ENCODE measurements at places on chromosomes 4 and X.

DNA sequence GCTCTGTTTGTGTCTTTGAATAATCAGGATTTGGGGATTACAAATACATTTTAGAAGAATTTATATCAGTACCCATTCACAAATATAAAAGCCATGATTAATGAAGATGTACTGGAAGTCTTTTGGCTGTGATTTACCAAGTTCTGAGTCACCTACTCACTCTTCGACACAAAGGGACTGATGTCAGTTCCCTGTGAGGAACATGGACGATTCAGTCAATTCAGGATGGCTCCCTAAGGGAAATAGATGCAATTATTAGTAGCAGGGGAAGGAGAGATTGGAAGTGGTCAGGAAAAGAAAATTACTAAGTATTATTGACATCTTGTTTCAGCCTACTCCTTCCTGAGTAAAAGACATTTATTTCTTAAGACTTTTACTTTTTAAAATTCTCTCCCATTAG lies 550.7 kb upstream of the SLIT2 start:
- DNase-seq, result no peak

DNA sequence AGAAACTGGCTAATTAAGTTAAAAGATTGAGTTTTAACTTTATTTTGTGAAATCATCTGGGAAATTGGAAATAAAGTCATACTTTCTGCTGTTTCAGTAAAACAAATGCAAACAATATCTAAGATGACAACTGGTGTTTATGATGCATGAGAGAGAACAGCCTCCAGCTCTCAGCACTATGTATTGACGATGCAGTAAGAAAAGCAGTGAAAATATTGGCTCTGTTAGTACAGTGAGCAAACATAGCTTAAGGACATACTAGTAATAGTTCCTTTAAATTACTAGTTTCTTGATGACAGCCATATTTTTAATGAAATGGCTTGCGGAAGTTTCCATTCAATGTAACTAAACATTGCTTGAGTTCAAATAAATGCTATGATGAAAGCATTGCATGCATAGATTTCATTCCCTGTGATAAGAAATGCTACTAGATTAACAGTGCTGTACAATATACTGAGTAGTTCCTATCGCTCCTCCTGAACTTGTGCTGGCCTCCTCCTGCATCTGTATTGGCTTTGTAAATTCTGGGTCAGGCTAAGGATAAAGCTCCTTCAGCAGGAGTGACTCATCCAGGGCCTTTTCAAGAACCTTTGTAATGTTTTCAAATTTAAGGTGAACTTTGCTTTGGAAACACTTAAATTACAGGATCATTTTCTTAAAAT lies 11.6 kb downstream of the ARHGAP24 start:
- DNase-seq, result no peak

DNA sequence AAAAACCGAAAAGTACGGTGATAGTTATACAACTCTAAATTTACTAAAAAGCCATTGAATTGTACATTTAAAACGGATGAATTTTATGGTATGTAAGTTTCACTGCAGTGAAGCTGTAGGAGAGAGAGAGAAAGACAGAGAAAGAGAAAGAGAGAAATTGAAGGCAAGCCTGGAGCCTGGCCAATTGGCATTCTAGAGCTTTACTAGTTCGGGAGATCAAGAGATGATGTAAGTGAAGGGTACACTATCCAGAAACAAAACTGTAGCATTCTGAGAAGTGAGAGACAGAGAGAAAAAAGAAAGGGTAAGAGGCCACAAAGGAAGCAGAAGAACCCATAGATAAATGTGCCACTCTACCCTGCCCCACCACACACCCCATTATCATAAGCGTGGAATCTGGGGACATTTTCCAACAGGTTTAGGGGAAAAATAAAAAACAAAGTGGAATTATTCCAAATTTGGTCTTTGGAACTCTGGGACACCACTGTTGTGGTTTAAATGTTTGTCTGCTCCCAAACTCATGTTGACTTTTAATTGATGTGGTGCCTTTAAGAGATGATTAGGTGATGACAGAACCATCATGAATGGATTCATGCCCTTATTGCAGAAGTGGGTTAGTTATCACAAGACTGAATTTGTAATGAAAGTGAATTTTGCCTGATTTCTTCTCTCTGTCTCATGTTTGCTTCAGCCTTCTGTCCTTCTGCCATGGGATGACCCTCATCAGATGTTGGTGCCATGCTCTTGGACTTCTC lies 123.0 kb upstream of the PLS3 start:
- DNase-seq, result no peak

GRCh38 chrX:153216926-153217325 lies 37.8 kb downstream of the MAGEA1 start:
- no peak for DNase-seq

DNA sequence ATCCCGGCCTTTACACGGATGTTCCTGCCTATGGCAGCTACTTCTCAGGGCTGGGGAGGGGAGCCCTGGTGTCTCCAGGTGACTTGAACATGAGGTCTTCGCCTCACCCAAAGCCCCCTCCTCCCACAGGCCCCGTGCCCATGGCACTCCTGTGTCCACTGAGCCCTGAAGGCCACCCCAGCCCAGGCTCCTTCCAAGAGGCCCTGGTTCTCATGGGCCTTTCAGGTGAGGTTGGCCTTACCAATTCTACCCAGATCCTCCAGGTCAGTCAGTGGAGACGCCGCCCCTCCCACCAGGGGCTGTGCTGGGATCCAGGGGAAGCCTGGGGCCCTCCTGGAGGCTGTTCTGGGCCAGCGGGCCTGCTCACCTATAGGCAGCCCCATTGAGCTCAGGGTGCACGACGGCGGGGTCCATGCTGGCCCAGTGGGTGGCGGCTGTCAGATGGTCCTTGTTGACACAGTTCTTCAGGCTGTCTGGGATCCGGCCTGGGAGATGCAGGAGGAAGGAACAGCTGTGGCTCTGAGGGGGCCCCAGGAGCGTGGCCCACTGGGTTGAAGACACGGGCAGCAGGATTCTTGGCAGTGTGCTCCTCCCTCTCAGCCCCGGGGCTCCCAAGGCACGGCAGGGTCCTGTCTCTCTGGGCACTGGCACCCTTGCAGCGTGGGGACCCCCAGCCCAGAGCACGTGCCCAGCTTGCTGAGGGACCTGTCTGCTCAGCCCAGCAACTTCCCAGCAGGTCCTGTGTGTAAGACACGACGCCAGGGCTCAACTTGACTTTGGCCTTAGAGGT lies 36.2 kb downstream of the CTBP1 start:
- DNase-seq, result no peak

DNA sequence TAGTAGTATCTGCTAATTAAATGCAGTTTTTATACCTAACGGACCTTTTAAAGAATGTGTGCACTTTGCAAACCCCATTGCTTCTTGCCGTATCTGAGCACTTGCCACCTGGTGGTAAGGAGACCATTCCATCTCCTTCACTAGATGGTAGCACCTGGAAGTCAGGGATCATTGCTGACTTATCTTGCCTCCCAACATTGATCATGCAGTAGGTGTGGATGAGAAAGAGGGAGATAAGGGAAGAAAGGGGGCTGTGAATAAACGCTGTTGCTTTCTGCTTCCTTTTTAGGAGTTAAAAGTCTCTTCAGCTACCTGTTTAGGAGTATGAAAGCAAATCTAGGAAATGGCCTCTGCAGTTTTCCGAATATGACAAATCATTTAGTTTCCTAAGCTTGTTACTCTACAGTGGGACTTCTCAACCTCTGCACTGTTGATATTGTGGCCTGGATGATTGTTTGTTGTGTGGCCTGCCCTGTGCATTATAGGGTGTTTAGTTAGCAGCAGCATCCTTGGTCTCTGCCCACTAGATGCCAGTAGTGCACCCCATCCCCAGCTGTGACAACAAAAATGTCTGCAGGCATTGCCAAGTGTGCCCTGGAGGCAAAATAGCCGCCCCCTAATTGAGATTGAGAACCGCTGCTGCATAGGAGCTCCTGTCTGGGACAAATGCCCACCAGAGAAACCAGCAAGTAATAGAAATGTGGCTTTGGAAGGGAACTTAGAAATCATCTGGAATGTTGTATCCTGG lies 38.8 kb downstream of the GAB1 start:
- no peak for DNase-seq

- no peak for DNase-seq
These were observed 2750.2 kb downstream of the ARAP2 start for GRCh38 chr4:33494150-33494549.

DNA sequence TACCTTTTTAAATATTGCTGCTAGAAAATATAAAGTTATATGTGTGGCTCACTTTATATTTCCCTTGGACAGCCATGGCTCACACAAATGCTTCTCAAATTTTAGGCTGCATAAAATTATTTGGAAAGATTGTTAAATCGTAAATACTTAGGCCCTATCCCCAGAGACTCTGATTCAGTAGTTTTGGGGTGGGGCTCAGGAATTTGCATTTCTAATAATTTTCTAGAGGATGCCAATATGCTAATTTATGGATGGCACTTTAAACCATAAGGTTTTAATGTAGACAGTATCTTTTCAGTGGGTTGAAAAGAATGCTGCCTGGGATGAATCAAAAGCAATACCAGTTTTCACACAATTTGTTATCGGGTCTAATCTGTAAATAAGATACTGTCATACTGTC lies 49.7 kb downstream of the RAP1GDS1 start:
- DNase-seq, result no peak

DNA sequence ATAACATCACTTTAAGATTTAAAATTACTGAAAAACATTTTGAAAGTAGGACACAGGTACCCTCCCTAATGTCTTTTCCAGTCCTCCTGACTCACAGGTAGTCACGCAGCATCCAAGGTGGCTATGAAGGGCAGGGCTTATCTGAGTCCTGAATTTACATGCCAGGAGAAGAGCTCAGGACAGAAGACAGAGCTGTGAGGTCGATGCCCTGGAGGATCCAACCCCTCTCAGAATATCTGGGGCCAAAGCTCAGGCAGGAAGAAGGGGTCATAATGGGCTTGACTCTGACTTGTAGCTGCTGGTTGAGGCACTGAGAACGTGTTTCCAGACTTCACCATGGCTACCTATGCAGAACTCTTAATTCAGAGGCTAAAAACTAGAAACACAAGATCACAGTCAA lies 177.5 kb downstream of the AASDH start:
- DNase-seq, result no peak

DNA sequence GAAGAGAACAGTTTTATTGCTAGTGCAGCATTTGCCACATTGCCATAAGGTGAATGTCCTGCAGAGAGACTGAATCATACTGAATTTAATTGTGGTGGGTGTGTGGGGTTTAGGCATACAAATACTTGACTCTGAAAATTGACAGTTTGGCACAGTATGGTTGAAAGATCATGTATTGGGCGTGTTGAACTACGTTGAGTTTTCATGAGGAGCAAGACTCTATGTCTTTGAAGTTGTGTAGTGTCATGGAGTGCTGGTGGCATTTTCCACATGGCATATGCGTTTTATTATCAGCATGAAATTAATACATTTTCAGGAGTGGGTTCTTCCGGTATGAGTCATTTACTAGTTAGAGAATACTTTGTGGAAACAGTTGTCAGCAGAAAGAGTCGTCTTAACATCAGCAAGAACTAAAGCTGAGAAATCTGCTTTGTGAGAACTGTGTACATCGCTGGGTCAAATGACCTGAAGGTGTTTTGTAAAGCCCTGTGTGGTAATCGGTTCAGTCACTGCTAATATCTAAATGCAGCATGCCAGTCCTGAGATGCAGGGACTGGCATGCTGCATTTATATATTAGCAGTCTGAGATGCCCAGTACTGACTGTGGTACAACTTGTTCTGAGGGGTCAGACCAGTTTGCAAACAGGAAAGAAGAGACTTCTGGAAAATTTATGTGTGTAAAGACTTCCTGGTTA lies 50.3 kb downstream of the ARHGAP10 start:
- DNase-seq, result no peak

DNA sequence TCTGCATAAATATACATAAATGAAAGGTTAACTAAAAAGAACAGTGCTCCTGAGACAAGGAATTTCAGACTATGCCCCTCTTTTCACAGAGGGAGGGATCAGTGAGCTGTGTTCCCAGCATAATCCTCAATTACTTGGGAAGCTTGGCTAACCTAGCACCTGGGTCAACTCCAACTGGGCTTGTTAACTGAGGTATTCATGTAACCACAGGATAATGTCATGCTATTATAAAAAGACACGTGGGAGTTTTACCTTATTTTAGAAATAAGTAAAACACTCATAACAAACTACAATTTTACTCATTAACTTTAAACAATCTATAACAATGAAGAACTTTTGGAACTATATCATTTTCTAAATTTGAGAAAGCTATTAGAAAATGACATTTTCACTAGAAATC lies 48.6 kb downstream of the RPGR start:
- no peak for DNase-seq

DNA sequence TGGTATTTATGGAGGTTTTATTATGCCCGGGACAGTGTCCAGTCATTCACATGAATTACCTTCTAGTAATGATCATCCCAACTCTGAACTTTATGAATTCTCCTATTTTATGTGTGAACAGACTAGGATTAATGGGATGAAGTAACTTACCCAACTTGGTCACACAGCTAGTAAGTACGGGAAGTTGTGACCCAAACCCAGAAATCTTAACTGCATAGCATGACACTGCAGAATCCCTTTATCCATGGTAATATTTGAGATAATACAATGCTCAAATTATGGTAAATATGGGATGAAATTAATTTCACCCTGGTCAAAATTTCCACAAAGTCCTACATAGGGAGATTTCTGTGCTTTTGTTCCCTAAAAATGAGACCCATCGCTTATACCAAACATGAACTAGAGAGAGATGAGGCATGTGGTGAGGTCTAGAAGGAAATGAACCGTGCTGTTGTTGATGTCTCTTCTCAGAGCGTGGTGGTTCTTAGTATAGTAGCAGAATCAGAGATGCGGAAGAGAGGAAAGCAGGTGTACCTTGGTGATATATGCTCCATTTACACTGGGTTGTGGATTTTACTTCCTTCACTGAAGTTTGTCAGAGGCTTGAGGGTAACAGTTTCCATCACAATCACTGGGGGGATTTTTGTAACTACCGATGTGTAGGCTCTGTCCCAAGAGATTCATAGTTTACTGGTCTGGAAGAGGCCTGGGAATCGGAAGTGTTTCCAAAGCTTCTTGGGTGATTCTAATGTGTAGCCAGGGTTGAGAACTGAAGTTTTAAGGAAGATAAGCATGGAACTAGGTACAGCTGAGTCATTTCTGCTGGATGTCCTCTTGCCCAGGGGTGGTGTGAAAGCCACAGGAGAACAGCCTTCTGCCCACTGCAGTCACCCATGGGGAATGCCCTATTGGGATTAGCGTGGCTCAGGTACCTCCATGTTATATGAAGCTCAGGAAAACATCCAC lies 30.2 kb upstream of the FAM9C start:
- DNase-seq, result no peak

DNA sequence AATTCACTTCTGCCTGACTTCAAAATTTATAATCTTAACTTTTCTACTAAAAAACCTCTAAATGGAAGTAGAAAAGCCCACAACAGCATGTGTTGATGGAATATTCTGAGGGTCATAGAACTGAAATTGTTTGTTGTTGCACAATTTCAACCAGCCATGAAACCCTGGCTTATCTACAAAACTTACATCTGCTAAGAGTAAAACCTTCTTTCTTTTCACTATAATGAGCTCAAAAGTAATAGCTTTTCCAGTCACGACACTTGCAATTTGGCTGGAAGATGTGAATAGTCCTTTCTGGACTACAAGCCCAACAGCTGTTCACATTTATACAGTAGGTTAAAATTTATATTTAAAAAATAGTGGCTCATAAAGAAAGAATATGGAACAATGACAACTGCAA lies 250.0 kb downstream of the GPAT3 start:
- no peak for DNase-seq

- DNase-seq, result no peak
These were observed at the start of gene UCP1 for GRCh38 chr4:140568507-140569306. Gene UCP1 (minus strand): TSS chr4:140568961. CDS start chr4:140568729, 232 bp downstream.

Data from cortex of kidney (tissue), 1 donor.